Stimulated activated CD8-positive, alpha-beta memory T cell treated with anti-CD3 and anti-CD28 coated beads, Interleukin-7, amount 100 ng/mL, for 1 hour (primary cell): ENCODE measurements at places on chromosomes 13 and 19.

- peak; percentile 22 for DNase-seq
Observed at GRCh38 chr19:28878862-28879566, 333.9 kb downstream of the UQCRFS1 start.

- no peak for DNase-seq
Observed at GRCh38 chr13:66528944-66529576, 701.1 kb downstream of the PCDH9 start.

- DNase-seq, result no peak
Observed at GRCh38 chr13:73973156-73973555, 161.0 kb downstream of the KLF12 start.

GRCh38 chr13:39391761-39392160 is 211.2 kb downstream of the LHFPL6 start:
- DNase-seq, result no peak

DNA sequence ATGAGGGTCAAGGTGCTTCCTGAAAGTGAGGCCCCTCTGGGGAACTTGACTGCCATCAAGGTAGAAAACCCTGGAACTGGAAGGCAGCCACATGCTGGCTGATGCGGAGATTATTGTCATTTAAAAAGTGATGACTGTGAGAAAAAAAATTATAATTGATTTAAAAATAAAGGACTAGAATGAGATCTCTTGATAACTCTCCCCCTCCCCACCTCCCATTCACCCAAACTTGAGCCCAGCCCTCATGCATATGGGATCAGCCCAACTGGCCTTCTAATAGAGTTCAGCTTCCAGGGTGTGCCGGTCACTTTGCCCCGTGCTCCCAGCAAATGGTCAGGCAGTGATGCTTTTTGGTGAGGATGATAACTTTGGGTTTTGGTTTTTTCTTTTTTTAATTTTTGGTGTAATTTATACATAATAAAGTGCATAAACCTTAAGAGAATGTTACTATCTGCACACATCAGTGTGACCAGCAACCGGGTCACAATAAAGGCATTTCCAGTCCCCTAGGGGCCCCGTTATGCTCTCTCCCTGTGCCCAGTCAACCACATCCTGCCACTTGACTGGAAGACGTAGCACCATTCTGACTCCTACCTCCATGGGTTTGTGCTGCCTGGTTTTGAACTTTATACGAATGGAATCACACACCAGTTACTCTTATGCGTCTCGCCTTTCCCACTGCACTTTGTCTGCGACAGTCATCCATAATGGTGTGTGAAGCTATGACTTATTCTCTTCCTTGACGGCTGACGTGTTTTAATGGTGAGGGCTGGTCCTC is 187.9 kb downstream of the USP12 start:
- DNase-seq, result no peak

DNA sequence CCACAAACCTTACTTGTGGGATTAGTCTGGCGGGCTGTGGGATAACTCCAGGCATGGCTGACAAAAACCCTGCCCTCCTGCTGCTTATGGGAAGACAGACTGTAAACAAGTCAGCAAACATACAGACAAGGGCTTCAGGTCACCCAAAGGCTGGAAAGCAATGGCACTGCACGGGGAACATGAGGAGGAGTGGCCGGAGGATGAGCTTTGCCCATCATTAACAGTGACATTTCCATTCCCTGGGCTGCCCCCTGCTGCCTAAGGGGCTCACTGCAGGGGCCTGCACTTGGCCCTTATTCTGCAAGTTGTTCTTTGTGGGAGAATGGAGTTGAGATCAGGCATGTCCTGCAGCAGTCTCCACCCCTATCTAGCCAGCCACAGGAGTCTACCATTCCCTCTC is 91.3 kb downstream of the UQCRFS1 start:
- DNase-seq, result no peak
